Suprapubic skin (tissue), 4 donors: ENCODE measurements at places on chromosomes 13 and 19.

DNA sequence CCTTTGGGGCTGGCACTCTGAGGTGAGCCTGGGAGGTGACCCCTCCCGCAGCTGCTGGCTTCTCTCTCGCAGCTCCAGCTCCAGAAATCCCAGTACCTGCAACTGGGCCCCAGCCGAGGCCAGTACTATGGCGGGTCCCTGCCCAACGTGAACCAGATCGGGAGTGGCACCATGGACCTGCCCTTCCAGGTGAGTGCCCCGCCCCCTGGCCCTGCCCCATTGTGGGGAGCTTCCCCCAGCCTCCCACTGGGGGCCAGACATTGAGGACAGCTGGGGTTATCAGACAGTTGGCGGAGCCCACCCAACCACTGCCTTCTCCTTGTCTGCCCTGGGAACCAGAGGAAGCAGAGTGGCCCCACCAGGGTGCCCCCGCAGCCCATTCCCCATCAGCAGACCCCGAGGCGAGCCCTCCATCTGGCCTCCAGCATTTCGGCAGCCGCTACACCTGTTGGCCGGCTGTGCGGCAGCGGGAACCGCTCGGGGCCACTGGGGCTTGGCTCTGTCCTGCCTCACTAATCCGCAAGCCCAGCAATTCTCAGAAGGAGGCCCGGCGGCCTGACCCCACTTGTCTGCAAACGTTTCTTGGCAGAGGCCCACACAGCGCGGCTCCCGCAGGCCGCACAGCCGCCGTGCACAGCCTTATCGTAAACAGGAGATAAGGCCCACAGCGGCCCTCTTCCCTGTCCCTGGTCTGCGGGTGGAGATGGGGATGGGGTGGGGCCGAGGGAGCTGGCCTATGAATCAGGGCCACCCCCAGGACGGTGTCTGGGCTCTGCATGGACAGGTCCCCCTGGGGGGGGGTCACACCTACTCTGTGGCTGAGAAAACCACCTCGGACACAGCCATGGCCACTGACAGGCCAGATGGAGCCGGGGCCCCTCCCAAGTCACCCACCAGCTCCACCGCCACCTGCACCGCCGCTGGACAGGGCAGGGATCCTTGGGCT is 48.0 kb downstream of the COMP start:
- DNase-seq, result no peak

DNA sequence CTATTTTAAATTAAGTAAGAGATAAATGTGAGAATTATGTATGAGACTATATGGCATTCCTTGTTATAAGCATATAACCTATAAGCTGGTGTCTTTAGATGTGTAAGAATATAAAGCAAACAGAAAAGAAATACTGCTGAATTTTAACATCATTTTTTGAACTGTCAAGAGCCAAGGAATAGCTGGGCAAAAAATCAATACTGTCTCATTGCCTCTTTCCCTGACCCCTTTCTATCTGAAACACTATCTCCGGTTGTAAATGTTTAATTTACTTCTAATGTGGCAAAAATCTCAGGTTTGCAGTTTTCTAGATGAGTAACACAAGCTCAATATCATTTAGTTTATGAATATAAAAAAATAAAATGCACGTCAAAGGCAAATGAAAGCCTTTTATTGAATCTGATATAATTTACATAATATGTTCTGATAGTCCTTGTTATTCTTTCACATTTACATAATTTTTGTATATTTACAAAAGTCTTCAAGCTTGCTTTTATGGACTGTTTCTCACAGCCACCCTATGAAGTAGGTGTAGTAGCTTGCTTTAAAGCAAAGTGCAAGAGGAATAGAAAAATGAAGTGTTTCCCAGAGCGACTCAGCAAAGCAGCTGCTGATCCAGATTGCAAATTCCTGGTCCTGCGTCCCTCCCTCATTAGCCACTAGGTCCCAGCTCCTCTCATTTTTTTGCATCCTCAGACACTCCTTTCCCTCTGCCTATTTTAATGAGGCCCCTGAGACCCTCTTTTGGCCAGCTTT is 188.2 kb upstream of the RFC3 start:
- no peak for DNase-seq

DNA sequence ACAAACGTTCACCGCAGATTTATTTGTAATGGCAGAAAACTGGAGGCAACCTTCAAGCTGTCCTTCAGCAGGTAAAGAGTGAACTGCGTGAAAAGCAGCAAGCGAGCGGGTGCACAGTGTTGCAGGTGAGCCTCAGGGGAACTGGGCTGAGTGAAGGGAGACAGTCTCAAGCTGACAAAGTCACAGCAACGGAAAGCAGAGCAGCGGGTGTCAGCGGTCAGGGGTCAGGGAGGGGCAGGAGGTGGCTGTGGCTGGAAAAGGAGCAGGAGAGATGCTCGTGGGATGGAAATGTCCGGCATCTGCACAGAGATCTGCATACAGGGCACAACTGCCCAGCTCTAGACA is 8.5 kb upstream of the RASA3 start:
- DNase-seq, result no peak

DNA sequence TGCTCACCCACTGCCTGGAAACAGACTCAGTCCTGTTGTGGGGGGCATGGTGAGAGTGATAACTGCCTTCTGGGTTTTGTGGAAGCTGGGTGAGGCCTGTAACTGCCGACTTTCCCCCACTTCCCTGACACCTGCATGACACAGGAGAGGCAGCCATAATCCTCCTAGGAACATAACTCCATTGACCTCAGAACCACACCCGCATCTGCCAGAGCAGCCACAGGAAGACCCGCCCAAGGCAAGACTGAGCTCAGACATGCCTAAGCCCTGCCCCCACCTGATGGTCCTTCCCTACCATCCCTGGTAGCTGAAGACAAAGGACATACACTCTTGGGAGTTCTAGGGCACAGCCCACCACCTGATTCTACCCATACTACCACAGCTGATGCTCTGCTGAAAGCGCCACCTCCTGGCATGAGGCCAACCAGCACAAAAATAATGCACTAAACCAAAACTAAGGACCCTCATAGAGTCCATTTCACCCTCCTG is 326.7 kb downstream of the RBM26 start:
- no peak for DNase-seq

GRCh38 chr13:21137696-21138095 is 38.7 kb downstream of the SKA3 start:
- no peak for DNase-seq

DNA sequence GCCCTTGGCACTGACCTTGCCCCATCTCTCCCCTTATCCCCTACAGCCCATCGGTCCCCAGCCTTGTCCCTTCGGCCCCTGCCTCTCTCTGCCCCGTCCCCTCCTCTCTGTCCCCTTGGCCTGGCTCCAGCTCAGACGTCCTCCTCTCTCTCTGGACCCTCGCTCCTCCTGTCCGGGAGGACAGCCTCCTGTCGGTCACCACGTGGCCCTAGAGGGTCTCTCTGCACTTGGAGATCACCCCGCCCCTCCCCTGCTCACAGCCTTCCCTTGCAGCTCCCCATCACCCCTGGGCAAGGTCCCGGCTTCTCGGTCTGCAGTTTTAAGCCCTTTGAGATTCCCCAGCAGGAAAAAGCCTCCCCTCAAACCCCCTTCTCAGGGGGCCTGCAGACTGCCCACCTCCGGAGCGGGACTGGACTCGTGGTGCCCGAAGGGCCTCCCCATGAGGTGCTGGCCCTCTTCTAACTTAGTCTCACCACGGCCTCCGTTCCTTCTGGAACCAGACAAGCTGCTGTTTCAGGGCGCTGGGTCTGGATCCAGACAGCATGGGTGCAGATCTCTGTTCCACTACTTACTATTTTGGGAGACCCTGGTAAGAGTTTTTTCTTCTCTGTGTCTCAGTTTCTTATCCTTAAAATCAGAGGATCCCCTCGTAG is 3.3 kb upstream of the KLK15 start:
- DNase-seq, result no peak

DNA sequence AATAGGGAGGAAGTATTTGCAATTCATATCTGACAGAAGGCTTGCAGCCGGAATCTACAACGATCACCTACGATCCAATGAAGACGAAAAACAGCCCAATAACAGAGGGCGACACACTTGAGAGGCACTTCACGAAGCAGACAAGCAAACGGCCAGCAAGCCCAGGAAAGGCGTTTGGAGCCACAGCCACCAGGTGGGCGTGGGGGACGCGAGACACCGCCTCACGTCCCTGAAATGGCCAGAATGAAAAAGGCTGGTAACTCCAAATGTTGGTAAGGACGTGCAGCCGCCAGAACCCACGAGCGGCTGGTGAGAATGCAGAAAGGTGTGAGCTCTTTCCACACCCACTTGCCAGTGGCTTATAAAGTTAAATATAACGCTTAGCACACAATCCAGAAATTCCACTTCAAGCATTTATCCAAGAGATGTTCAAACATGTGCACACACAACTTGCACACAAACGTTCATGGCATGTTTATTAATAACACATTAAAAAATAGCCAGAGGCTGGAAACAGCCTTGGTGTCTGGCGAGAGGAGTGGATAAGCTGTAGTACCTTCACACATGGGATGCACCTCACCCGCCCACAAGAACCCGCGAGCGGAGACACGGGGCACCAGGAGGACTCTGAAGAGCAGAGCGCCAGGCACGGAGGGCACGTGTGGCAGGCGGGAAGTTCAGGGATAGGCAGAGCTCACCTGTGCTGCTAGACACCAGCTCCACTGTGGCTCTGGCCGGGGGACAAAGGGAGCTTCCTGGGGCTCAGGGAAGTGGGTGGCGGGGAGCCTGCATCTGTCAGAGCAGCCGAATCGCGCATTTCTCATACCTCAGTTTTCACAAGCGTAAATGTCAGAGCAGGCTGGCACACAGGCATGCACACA is 89.3 kb downstream of the SPACA7 start:
- no peak for DNase-seq

DNA sequence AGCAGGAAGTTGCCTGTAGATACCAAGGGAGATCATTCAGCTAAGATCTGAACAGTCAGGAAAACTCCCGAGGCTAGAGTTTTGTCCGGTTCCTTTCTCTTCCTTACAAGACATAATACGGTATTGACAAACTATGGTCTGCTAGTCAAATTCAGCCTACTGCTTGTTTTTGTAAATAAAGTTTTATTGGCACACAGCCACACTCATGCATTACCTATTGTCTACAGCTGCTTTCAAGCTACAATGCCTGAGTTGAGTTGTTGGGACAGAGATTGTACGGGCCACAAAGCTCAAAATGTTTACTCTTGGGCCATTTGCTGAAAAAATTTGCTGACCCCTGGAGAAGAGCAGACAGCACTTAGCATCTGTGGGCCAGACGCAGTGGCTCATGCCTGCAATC is 2.5 kb downstream of the SLC1A6 start:
- no peak for DNase-seq

GRCh38 chr13:60494296-60494695 is 97.3 kb downstream of the TDRD3 start:
- no peak for DNase-seq
